ENCODE measurements at places on chromosomes 1 and 21. TPM values are rescaled to one million over a fixed set of nuclear protein-coding genes. Genes with fewer than 3 reads are reported as not detected.

SLC30A10 gene
- 0.07 TPM for total RNA-seq

FCGR3A gene
- total RNA-seq: not detected

TNFSF4 gene
- 2.3 TPM for total RNA-seq

PRKCZ gene
- total RNA-seq: 1.3 TPM
